Suppressor macrophage treated with lipopolysaccharide for 1 hour (primary cell): ENCODE measurements at places on chromosomes 1 and 21.

DNA sequence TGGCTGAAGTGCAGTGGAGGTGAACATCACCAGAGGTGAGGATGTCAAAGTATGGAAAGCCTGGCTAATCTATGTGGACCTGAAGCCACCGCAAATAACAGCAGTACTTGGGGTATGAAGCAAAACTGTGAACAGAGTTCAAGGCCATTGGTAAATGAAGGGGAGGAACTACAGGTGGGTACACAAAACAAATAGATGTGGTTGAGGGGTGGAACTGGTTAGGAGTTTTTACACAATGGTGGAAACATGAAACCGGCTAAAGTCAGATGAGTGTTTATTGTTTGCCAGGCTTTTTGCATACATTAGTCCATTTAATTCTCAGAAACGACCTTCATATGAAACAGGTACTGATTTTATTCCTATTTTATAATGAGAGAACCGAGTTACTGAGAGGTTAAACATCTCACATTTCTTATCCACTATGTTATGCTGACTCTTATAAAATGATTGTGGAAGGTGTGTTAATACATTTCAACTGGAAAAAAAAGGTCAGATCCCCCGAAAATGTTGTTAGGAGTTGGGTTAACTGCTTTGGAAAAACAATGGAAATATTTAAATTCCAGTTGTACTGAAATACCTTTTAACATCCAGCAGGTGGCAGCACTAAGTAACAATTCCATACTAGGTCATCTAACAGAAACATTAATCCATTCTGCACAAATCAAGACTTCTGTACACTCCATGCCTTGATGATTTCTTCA lies 44.3 kb upstream of the GTF2B start:
- peak; percentile 45 for DNase-seq

- DNase-seq = no peak
Observed at GRCh38 chr1:83929184-83929583, 69.7 kb downstream of the TTLL7 start.

DNA sequence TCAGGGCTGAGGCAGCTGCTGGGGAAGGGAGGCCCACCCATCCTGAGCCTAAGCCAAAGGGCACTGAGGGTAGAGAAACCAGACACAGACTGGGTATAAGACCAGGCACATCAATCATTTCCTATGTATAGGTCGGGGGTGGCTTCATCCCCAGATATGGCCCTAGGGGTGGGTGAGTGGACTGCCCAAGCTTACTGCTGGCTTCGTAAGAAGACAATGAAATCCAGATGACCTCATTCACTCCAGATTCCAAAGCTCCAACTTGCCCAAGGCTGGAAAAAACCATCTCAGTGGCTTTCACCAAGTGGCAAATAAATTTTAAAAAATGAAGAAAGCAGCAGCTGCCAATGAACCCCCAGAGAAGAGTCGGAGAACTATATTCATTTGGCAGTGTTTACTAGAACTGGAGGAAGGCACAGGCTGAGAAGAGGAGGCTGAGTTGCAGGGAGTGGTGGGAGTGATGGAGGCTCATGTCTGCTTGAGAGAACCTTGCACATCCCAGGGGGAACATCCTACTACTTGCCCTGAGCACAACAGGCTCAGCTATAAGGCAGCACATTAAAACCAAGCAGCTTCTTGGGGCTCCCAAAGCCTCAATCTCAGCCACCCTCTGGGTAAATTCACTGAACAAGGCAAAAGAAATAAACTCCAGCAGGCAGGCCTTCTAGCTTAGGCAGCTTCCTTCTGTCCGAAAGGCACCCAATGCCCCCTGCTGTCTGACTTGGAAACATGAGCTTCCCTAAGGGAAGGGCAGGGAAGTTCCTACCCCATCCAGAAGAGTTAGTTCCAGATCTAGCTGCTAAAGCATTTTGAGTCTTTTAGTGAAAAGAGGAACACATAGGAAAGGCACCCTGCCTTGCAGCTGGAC lies 14.1 kb downstream of the PEA15 start:
- peak; percentile 70 for DNase-seq

GRCh38 chr1:93087532-93087931 lies 8.4 kb downstream of the MTF2 start:
- no peak for DNase-seq
